ENCODE measurements at places on chromosomes 12 and 14.

DNA sequence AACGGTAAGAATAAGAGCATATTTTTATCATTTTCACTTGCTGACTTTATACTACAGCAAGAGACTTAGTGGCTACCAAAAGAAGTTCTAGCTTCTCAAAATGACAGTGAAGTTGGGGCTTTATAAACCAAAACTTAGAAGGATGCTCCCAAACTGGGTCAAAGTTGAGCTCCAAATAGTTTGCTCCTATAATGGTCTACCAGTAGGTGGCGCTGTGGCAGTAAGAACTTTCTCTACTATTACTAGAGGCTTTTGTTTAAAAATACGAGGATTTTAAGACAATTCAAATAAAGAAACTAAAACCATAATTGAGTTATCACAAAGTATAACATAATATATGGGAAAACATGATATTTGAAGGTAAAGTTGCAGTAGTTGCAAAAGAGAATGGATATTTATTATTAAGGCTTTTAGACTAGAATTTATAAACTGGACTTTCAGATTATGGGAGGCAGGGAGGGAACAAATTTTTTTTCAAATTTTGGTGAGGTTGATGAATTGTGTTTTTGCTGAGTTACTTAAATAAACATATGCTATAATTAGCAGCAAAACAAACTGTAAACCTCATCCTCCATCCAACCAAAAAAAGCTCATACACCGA is 75.0 kb downstream of the TGFB3 start:
- DNase-seq, result peak; percentile 84

GRCh38 chr12:28489246-28489645 is 299.0 kb downstream of the CCDC91 start:
- DNase-seq, result no peak

- no peak for DNase-seq
Measured at GRCh38 chr12:118560733-118561132, 184.4 kb downstream of the SUDS3 start.

DNA sequence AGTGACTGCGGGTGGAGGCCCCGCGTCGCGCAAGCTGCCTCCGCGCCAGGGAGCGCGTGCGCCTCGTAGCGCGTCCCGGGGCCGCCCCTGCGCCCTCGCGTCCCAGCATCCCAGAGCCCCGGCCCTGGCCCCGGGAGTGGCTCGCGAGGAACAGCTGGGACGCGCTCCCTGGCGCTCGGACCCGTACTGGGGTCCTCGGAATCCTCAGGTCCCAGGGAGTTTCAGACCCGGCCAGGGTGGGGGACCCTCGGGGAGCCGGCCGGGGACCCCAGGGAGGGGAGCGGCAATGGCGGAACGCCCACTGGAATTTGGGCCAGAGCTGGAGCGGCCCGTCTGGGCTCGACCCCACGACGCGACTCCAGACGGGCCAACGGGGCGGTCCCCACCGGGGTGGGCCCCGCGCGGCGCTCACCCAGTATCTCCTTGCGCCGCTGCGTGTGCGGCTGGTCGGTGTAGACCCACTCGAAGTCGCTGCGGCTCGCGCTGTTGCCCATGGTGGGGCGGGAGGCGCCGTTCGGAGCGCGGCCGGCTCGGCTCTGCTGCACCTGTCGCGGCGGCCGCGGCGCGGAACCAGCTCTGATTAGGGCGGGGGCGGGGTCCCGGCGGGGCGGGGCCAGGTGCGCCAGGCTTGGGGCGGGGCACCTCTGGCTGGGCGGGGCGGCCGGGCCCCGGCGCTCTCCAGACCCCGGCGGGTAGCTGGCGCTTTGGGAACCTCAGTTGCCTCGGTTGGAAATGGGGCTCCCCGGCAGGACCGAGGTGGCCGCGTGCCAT is at the start of gene DEGS2:
Gene DEGS2 (minus strand): TSS at position 552 of the 771 bp plus-strand sequence. CDS start 58 bp downstream, at position 494.
- DNase-seq, result peak; percentile 86

- no peak for DNase-seq
Measured at GRCh38 chr14:69432364-69432763, 33.9 kb downstream of the SLC39A9 start.

DNA sequence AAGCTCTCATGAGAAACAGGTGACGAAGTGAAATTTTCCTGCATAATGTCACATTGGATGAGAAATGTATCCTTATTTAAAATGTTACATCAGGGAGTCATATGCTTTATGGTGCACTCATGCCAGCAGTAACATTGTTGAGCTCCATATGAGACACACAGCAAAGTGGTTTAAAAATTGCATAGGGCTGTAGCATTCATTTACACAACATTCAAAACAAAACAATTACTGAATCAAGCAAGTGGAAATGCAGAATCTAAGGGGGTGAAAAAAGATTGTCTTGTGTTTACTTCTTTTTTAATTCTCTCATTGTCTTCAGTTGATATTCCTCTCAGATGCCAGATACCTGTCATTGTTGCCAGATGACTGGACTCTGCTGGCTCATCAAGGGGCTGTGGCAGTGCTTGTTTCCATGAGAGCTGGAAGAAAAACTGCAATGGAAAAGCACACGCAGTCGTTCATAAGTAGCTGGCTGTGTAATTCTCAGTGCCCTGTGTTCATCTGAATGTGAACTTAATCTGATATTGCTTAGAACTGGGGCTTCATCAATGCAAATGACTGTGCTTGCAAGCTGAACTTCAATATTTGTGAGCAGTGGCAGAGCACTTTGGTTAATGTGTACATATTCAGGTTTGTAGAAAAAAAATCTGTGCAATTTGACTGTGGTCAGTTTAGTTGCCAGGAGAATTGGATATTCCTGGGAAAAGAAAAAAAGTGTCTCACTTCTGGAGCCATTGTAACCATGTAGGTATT is 305.6 kb downstream of the RAD51B start:
- DNase-seq, result no peak

- peak; percentile 84 for DNase-seq
Measured at GRCh38 chr14:89681086-89682018, 264.3 kb upstream of the FOXN3 start.

DNA sequence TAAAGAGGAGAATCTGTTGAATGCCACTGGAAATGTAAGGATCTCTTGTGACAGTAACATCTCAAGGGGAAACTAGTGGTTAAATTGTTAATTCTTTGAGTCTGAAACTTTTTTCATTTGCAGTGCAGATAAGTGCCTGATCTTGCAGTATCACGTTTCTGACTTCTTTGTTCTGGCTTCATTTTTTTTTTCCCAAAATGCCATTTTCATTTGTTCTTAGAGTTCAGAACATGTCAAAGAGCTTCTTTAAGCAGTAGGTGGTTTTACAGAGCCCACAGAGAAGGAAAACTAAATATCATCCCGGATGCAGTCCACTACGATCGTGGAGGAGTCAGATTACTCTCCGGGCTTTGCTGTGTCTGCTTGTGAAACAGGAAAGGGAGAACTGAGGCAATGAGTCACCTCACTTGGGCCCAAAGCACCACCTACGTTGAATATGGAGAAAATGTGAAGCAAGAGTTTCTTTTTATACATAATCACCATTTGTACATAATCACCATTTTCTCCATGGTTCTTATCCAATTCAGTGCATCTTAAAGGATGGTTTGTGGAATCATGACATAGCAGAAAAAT is 43.9 kb downstream of the HMGA2 start:
- no peak for DNase-seq

DNA sequence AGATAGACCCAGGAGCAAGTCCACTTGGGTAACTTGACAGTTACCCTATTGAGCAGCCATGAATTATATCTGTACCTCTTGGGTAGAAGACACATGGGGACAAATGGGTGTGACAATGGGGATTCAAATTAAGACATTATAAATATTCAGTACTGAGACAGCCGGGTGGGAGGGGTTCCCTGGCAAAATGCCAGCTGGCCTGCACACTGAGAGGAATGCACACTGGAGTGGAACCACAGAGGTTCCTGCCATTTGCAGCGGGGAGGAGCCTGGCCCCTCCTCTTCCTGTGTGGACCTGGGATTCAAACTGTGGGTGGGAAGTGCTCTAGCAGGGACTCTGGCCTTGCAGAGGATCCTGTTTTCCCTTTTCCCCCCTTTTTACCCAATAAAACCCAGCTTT is 118.7 kb upstream of the CDKN3 start:
- no peak for DNase-seq

- no peak for DNase-seq
Measured at GRCh38 chr12:114407842-114408411, 2.0 kb upstream of the TBX5 start.

DNA sequence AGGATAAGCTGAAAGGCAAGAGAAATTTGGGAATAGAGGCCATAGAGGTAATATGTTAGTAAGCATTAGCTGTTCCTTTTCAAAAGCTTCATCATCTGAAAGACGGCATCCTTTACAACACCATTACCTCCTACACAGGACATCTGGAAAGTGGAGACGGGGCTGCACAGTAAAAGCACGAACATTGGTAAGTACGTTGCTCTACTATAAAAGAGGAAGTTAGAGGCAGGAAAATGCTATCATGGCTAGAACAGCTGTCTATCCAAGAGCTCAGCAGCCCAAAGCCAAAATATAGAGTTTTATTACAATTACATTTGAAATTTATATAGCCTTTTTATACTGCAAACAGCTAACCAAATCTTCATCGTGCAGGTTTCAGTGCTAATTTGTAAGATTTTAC is 172.3 kb upstream of the GRIP1 start:
- DNase-seq, result no peak

DNA sequence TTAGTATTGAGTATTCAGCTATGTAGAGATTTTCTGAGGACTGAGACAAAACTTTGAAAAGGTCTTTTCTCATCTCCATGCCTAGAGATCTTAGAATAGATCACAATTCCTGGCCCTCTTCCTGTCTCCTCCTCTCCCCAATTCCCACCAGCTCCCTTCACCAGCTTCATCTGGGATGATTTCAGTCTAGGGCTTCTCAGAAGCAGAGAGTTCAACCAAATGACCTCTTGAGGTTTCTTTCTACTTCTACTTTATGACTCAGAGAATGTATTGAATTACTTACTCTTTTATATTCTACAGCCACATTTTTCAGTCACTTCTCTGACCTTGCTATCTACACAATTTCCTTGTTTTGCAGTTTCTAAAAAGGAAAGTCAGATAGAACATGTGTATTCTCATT is 19.4 kb upstream of the SNX6 start:
- no peak for DNase-seq

DNA sequence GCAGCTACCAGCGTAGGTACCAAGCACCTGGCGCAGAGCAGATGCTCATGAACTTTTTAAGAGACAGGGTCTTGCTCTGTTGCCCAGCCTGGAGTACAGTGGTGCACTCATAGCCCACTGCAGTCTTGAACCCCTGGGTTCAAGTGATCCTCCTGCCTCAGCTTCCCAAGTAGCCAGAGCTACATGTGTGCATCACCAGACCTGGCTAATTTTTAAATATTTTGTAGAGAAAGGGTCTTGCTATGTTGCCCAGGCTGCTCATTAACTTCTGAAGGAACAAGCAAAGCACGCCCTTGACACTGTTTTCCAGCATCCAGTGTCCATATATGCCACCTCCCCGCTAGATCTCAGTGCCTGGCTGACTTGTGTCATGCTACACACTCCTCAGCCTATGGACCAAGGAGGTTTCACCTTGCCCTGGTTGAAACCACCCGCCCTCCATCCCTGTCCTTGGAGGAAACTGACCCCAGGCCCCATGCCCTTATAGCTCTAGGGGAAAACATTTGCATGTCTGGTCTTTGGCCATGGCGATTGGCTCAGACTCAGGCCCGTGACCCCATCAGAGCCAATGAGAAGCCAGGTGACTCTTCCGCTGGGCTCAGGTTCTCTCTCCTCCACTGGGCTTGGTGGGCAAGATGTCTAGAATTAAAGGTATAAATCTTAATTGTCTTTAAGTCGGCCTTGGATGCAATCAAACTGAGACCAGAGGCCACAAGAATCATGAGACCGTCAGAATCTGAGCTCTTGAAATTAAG is 26.3 kb downstream of the TESC start:
- DNase-seq, result no peak

- DNase-seq, result no peak
Measured at GRCh38 chr12:58588770-58589169, 331.5 kb downstream of the LRIG3 start.

DNA sequence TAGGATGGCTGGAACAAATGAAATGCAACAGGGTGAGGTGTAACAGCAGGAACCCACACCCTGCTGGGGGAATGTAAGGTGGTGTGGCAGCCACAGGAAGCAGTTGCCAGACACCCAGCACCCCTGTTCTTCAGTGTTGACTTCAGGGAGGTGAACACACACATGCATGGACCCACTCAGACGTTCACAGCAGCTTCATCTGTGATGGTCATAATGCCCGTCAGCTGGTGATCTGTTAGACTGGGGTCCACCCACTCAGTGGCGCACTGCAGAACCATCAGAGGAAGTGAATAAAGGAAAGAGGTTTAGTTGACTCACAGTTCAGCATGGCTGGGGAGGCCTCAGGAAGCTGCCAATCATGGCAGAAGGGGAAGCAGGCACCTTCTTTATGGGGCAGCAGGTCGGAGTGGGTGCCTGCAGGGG is 22.7 kb upstream of the TEX22 start:
- DNase-seq, result peak; percentile 67

DNA sequence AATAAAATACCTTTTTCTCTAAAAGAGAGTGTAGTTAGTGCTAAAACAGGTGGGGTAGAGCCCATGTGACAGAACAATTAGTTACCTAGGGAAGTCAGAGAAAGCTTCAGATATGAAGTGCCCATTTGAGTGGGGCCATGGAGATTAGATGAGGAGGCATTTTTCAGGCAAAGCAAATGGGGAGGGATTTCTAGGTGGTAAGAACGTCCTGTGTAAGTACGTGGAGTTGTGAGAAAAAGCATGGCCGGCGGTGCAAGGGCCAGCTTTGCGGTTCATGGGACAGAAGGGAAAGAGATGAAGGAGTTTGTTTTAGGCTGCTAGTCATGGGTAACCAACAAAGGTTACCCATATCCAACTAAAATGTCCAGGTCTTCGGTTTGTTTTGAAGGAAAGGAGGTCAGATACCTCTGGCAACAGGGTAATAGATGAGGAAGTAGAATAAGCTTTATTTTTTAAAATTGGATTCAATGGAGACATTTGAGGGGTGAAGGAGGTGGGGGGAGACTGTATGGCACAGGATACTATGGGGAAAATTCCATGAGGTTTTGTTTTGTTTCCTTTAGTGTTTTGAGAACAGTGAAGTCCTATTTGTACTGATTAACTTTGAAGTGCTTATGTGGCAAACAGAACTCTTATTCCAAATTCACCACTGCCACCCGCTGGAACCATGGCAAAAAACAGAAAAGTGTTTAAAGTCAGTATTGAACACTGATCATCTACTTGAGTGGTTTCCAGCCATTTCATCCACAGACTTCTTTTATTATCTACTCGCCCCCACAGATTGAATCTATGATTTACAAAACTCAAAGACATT is 10.0 kb upstream of the SNRPF start:
- no peak for DNase-seq

- no peak for DNase-seq
Measured at GRCh38 chr14:103313704-103314103, 20.3 kb upstream of the EIF5 start.

- DNase-seq, result no peak
Measured at GRCh38 chr12:110971189-110971920, 51.0 kb upstream of the MYL2 start.

DNA sequence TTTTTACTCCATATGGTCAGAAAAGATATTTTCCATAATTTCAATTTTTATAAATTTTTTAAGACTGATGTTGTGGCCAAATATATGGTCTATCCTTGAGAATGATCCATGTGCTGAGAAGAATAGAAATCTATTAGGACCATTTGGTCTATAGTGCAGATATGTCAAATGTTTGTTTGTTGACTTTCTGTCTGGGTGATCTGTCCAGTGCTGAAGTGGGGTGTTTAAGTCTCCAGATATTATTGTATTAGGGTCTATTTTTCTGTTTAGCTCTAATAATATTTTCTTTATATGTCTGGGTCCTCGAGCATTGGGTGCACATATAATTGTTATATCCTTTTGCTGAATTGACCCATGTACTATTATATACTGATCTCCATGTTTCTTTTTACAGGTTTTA is 308.9 kb upstream of the LMO3 start:
- DNase-seq, result no peak

- DNase-seq, result no peak
Measured at GRCh38 chr14:32683679-32684078, 255.0 kb upstream of the NPAS3 start.

GRCh38 chr14:85535991-85536832 is 6.3 kb downstream of the FLRT2 start:
- no peak for DNase-seq

All from activated effector memory CD4-positive, alpha-beta T cell treated with anti-CD3 and anti-CD28 coated beads, Interleukin-2, amount 50 U/mL, for 16 hours (primary cell).